ENCODE measurements at places on chromosomes 3 and 15.

DNA sequence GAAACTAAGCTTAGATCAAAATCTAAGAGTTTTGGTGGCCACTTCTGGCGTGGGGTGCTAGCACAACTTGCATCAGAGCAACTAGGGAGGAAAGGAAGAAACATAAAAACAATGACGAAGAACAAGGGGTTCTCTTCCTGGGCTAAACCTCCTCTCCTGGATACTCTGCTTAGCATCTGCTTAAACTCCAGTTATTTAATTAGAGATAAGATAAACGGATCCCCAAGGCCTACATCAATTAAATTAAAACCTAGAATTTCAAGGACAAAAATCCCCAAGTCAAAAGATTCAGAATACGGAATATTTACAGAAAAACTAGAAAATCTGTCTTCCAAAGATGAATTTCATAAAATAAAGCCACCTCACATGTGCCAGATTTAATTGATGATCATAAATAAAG is 281.9 kb downstream of the SHOX2 start:
- no peak for DNase-seq

- no peak for DNase-seq
Observed at GRCh38 chr3:181771120-181771519, 59.4 kb downstream of the SOX2 start.

DNA sequence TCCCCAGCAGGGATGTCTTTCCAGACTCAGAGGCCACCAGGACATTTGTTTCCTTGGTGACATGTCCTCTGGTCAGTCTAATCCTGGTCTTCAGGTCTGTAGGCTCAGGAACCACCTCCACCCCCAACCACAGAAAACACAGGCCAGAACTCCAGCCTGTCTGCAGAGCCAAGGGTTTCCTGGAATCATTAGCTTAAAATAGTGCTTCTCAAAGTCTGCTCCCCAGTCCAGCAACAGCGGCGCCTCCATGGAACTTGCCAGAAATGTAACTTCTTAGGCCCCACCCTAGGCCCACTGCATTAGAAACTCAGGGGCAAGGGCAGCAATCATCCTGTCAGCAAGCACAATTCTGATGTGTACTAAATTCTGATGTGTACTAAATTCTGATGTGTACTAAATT is 20.0 kb downstream of the SLC28A1 start:
- DNase-seq, result no peak

DNA sequence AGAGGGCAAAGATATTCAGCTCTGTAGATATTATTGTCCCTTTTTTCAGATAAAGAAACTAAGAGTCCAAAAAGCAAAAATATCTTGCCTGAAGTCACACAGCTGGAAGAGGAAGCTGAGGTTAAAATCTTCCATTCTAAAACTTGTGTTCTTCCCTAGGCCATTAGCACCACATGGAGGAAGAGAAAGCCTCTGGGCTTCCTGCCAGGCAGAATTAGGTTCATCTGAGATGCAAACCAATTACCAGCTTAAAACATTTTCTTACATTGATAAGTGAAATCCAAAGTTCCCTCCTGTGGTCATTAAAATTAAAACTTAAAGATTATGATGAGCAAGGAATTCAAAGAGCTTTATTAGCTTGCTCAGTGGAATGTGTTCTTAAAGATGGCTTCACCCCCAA is 235.3 kb upstream of the SETMAR start:
- no peak for DNase-seq

DNA sequence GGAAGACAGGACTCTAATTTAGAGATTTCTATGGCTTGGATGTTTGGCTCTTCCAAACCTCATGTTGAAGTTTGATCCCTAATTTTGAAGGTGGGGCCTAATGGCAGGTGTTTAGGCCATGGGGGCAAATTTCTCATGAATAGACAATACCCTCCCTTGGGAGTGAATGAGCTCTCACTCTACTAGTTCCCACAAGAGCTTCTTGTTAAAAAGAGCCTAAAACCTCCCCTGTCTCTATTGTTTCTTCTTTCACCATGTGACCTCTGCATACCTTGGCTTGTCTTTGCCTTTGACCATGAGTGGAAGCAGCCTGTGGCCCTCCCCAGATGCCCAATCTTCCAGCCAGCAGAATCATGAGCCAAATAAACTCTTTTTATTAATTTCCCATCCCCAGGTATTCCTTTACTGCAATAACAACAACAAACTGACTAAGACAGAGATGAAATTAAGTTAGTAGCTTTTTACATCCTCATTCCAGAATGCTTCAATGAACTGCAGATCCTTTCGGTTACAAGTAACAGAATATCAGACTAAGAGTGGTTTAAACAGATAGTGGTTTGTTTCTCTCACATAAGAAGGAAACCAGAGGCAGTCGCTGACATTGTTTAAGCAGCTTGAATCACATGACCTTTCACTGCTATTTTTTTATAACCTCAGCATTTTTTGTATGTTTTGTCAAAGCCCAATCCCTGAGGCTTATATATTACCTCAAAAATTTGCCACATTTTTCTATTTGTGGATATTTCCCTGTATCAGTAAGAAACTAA is 1013.3 kb upstream of the SEMA6D start:
- no peak for DNase-seq

- no peak for DNase-seq
Observed at GRCh38 chr3:132606085-132606484, 9.0 kb downstream of the ACKR4 start.

Data from NCI-H226 (cell line).